Naive B cell (primary cell): ENCODE measurements at places on chromosomes 12 and 14. TPM values are rescaled to one million over a fixed set of nuclear protein-coding genes. Genes with fewer than 3 reads are reported as not detected.

Gene CEBPE
- polyA plus RNA-seq: 0.32 TPM

Gene GMFB
- polyA plus RNA-seq: 38.1 TPM

Gene GPX2
- polyA plus RNA-seq: not detected

DNA sequence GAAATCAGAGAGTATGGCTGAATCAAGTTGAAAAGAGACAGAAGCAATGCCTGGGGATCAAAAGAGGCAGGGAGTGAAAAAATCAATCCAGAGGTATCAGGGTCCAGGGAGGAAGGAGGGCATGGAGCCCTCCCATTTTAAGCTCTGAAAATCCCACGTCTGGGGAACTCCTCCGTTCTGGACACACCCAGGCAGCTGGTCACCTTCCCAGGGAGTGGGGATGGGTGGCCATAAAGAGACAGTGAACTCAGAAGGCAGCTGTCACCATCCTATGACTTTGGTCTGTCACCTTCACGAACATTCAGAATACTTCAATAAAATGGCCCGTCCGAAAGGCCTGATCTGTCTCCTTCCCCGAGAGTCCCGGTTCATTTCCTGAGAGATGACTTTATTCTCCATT, 71.6 kb downstream of the MAP1LC3B2 start:
- no peak for DNase-seq

DNA sequence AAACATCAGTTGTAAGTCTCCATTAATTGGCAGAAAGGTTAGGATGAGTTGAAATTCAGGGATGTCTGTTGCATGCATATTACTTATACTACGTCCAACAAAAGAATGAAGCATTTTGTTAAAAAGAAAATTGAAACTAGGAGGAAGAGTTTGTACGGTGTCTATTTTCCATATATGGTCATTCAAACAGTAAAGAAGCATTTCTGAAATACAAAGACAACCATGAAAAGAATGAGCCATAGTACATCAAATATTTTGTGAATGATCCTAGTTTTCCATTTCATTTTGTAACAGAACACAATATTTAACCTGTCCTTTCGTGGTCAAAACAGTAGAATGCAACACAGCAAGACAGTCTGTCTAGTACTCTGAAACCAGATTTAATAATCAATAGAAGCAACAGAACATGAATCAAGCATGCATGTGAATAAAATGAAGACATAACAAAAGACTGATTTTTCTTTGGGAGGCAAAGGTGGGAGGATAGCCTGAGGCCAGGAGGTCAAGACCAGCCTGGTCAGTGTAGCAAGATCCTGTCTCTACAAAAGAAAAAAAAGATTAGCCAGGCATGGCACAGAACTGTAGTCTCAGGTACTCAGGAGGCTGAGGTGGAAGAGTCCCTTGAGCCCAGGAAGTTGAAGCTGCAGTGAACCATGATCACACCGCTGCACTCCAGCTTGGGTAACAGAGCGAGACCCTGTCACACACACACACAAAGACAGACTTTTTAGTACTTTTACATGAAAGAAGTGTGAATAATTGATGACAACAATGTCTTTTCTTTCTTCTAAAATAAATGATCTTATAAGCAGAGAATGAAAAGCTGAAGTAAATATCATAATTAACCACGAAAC, 156.0 kb downstream of the LRIG3 start:
- no peak for DNase-seq

DNA sequence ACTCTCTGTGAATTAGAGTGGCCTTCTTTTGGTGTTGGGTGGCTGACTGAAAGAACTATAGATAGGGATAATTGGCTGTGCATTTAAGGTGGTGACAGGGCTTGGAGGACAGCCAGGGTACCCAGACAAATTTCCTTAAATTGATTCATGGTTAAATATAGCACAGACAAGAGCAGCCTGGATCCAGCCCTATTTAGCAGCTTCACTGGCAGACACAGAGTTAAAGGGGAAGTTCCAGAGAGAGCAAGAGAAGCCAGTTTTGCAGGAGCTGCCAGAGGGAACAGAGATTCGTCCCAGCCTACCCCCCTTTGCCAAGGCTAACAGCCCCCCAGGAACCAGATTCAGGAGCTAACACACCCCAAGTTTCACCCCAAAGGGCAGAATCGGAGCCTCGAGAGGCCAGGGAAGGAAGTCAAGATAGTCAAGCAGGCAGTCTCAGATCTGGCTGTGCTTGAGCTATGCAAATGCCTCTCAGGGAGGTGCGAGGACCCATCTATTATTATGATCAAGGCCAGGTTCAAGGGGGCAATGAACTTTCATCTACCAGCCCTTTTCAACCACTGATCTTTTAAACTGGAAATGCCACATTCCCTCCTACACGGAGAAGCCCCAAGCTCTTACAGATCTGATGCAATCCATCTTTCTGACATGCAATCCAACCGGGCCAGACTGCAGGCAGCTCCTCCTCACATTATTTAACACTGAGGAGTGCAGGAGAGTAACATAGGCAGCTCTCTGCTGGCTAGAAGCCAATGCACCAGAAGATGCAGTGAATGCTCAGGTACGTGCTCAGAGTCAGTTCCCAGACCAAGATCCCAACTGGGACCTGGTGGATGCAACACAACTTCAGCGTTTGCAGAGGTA, 58.2 kb downstream of the DHRS2 start:
- DNase-seq: no peak

GRCh38 chr12:29334937-29335336, 46.0 kb downstream of the ERGIC2 start:
- DNase-seq: no peak

DNA sequence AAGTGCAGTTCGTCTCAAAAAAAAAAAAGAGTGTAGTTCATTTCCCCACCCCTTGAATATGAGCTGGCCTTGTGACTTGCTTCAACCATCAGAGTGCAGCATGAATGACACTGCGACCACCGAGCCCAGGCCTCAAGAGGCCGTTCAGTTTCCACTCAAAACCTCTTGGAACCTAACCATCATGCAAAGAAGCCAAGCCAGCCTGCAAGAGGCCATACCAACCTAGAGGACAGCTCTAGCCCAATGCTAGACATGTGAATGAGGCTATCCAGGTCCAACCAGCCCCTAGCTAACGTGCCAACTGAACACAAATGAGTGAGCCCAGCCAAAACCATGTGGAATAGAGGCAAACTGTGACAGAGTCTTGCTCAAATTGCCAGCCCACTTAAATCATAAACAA, 29.7 kb downstream of the R3HDM2 start:
- no peak for DNase-seq

DNA sequence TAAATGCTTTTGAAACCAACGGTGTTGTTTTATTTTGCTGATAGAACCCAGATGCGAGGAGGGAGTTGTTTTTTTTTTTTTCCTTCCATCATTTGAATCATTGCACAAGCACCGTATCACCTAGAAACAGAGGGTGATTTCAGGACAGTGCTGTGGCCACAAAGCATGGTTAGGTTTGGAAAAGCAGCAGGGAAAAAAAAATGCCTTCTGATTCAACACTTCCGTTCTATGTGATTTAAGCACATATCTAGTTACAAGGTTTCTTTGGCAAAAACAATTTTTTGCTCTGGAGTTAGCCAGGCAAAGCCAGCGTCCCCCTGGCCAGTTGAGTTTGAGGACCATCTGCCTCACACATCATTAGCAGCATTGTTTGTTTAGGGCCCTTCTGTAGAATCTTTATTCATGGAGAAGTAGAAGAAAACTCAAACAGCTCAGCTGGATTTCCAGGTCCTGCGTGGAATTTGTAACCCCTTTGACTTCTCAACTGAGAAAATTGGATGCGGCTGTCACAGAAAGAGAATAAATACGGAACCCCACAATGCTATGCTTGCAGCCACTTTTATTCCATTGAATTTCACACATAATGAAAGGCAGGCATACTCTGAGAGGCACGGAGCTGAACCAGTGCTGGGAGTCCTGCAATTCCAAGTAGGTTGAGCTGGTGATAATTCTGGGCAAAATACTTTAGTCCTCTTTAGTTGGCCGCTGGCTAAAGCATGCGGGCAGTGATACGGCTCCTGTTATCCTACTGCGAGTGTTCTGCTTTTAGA, 17.0 kb upstream of the WNT5B start:
- DNase-seq: no peak

GRCh38 chr14:66365388-66365787, 120.8 kb upstream of the CCDC196 start:
- no peak for DNase-seq

DNA sequence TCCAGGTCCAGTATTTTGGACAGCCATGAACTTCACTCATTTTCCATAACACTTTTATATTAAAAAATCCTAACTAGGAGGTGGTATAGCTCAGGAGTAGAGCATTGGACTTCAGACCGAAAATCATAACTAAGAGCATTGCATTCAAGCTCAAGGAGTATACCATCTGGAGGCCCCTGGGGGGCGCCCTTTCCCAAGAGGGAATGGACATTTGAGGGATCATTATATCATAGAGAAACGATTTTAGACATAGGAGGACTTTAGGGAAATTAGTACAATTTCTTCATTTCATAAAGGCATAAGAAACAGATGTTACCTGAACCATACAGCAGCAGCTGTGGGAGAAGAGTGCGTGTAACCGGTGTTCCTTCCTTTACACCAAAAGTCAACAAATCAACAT, 5.2 kb upstream of the ATG14 start:
- no peak for DNase-seq

DNA sequence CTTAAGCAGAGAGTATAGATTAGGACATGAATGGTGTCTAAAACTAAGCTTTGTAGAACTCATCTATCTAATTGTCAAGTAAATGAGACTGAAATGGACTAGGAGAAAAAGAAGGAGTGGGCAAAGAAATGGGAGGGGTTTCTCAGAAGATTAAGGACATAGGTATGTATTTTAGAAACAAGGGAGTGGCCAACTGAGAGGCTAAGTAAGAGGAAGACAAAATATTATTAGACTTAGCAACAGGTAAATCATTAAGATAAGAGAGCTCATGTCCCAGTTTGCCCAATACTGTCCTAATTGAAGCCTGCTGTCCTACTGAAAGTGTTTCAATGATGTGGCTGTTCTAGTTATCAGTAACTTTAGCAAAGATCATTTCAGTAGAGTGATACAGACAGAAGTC, 171.4 kb downstream of the KITLG start:
- DNase-seq: no peak

DNA sequence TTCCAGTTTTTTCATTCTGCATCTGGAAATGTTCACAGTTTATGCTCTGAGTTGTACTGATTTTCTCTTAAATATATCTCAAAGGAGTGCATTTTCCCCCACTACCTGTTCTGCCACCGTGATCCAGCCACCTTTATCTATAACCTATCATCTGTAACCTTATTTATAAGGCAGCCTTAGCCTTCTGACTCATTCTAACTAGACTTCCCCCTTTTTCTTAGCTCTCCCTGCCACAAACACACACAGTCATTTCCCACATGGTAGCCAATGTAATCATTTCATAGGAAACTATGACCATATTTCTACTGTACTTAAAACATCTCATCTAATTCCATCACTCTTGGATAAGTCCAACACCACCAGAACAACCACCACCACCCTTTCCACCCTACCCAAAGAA, 10.8 kb upstream of the GYS2 start:
- DNase-seq: no peak

- DNase-seq: no peak
These were observed 59.0 kb downstream of the CACNA1C start for GRCh38 chr12:2111826-2112225.

DNA sequence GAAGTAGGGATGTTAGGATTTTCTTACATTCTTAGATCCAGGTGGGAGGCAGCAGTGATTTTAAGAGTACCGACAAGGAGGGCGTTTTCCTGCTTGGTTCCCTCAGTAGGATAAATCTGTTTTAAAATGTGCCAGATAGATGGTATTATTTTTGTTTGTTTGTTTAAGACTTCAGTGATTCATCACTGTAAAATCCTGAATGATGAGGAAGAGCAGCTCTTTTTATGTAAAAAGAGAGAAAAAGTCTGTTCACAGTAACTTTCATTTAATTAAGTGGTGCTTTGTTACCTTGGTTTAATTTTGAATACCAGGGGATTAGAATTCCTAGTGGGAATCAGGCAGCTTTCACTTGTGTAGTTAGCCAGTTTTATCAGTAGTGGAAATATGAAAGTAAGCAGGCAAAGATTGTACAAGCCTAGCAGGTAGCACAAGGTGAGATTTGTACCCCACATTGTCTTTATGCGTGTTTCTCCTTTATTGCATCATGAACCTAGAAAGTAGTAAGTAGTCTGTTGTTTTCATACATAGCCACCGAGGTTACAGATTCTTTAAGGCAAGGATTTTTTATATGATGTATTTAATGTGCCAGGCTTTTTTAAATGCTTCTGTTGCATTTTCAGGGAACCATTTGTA, 349.6 kb downstream of the CCDC91 start:
- no peak for DNase-seq

DNA sequence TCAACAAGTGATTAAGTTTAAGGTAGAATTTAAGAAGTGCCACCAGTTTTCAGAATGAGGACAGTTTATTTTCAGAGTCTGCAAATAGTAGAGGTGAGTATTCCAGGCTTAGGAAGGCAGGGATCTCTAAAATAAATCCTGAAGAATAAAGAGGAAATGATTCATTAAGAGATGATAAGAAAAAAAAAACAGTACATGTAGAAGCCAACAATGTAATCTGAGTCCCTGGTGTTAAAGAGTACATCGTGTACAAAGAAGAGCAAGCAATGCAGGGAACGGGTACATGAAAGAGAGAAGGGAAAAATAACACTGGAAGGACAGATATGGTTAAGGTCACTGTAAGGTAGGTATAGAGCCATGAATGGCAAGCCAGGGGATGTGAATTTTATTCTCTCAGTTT, 95.2 kb upstream of the FOXG1 start:
- DNase-seq: no peak

DNA sequence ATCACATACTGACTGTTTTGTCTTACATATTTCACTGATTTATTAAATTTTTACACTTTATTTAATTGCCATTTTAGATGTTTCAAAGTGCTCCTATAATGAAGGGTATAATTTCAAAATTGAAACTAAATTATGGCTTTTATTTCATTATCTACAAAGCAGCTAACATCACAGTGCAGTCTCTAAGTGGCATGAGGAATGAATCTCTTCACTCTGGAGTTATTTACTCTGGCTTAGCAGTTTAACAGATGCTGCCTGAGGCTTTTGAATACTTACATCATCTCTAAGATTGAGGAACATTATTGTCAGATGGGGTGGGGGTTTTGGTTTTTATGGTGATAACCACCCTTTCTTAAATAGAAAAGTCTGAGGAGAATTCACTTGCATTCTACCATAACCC, 386.4 kb downstream of the TRHDE start:
- no peak for DNase-seq
